ENCODE measurements at places on chromosomes 3 and 15. TPM values are rescaled to one million over a fixed set of nuclear protein-coding genes. Genes with fewer than 3 reads are reported as not detected.
A peak's percentile ranks its signal among the peaks of the same experiment; 100 is the strongest.

DNA sequence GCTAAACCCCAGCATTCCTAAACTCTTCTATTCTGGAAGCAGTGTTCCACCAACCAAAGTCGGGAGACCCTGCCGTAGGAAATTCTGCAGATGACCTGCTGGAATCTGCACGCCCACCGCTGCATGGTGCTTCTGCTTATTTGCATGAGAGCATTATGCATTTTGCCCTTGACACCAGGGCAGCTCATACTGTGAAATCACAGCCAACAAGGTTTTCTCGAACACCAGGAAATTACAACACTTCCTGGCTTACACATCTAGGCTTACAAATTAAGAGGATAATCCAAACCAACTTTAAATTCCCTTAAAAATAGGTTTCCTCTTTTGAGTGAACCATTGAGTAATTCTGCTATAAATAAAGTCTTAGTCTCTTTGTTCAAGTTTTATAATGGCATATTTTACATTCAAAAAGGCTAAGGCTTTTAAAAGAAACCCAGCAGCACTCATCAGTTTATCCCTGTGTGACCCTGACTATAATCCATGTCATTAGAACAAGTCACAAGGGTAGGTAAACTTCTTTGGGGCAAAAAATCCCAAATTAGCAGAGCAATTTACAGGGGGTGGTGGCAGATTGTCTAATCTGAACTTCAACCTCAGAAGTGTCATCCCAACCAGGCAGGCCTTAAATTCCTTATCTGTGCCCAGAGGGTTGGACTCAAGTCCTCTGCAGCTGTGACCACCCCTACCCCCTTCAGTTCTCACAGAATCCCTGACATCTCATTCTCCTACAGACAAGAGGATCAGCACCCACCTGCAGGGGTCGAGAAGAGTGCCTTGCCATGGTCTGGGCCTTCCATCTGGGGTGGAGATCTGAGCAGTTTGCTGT is 33.5 kb upstream of the RBP1 start:
- H3K27me3 ChIP-seq = no peaks in the 10 kb centered on the region
- H3K36me3 ChIP-seq = peaks cover 22% of the 10 kb centered on the region
- H3K4me1 ChIP-seq = no peaks in the 10 kb centered on the region

DNA sequence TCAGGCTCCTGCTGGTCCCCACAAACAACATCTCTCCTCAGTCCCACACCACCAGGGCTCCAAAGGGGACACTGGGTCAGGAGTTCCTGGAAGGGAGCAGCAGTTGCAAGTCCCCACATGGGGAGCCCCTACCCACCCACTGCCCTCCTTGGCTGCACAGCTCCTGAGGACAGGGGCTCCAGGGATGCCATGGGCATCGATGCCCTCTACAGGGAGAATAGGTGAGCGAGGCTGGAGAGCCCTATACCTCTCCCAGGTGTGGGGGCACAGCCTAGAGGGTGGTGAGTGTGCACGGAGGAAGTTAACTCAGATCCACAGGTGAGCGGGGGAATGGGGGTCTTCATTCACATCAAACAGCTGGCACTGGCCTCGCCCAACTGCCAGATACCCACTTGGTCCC is 141.2 kb upstream of the LINGO1 start:
- DNase-seq = no peak
- peaks cover 2% of the 10 kb centered on the region for H3K4me1 ChIP-seq
- no peak overlapping the region for H3K27ac ChIP-seq
- no peaks in the 10 kb centered on the region for H3K27me3 ChIP-seq
- peaks cover 1% of the 10 kb centered on the region for H3K36me3 ChIP-seq
- H3K4me3 ChIP-seq = no peak overlapping the region

- no peak overlapping the region for H3K4me3 ChIP-seq
- no peaks in the 10 kb centered on the region for H3K4me1 ChIP-seq
- peak overlapping the region; percentile 37 for H3K27ac ChIP-seq
- no peaks in the 10 kb centered on the region for H3K36me3 ChIP-seq
Measured at GRCh38 chr15:73777741-73778140, 24.6 kb upstream of the INSYN1 start.

GRCh38 chr3:24167429-24167828 is 222.3 kb downstream of the NR1D2 start:
- no peak overlapping the region for H3K27ac ChIP-seq
- H3K36me3 ChIP-seq = peaks cover under 1% of the 10 kb centered on the region
- no peak for DNase-seq

ZNF280D gene
- 29.7 TPM for total RNA-seq

Data from progenitor cell of endocrine pancreas (in vitro differentiated cells).